Stromal cell of bone marrow (primary cell): ENCODE measurements at places on chromosomes 3 and 15.

GRCh38 chr15:32007355-32007960 lies 22.9 kb upstream of the CHRNA7 start:
- DNase-seq: no peak

DNA sequence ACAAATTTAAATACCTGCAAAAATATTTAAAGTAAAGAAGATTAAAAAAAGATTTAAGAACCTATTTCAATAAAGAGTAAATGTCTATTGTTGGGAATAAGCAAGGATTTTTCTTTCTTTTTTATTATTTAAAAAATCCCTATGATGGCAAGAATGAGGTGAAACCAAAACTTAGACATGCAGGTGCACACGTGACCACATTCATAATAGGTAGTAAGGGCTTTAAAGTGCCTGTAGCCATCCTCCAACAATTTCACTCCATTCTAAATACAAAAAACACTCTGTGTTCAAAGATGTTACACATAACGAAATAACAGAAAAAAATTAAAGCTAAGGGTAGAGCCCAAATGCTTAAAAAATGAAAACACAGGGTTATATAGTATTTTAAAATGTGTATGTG lies 74.0 kb downstream of the FBN1 start:
- no peak for DNase-seq

DNA sequence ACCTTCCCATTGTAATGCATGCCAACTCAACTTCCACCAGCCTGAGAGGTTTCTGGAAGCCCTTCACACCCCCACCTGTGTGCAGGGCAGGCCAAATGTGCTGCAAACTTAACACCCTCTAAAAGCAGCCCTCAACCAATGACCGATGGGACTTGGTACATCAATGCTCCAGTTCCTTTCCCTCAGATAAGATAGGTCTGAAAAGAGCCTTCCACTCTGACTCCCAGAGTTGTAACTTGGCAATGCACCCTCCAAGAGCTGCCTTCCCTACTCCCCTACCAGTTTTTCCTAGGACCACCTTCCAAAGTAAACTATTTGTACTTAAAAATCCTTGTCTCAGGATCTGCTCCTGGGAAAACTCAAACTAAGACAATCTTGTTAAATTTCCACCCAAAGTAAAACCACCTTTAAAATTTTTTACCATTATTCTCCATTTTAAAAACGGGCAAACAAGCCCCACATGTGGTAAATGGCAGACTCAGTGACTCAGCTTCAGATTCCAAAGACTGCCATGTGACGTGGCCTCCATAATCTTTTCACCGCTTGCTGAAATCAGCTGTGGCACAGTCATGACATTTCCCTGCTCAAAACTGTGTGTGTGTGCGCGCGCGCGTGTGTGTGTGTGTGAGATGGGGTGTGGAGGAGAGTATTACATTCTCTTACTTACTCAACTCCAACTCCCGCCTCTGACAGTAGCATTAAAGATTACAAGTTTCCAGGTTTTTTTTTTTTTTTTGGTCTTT lies 17.2 kb downstream of the RASGRP1 start:
- no peak for DNase-seq

DNA sequence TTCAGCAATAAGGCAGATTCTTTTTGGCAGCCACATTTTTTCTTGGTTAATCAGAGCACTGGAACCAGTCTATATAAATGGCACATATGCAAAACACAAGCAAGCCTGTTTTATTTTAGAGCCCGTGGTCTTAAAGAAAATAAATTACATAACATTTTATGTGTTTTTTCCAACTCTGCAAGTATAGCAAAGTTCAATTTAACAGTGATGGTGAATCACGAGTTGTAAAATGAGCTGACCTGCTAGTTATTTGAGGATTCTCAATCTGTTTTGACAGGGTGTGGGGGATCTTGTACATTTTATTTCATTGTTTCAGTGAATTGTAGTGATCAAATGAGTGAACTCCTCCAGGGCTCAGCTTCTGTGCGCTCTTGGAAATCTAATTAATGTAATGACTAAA lies 2.7 kb downstream of the ARHGEF26 start:
- no peak for DNase-seq

GRCh38 chr3:170132335-170132734 lies 49.2 kb downstream of the PHC3 start:
- DNase-seq: no peak

- DNase-seq: no peak
These were observed 46.7 kb downstream of the FILIP1L start for GRCh38 chr3:100067589-100067988.

- DNase-seq: no peak
These were observed 82.7 kb upstream of the SELENOK start for GRCh38 chr3:53974324-53974723.

GRCh38 chr15:69604072-69604411 lies 151.4 kb downstream of the RPLP1 start:
- DNase-seq: no peak

GRCh38 chr3:27349832-27350231 lies 19.4 kb downstream of the NEK10 start:
- DNase-seq: no peak

GRCh38 chr3:119944091-119944490 lies 150.2 kb downstream of the GSK3B start:
- no peak for DNase-seq

DNA sequence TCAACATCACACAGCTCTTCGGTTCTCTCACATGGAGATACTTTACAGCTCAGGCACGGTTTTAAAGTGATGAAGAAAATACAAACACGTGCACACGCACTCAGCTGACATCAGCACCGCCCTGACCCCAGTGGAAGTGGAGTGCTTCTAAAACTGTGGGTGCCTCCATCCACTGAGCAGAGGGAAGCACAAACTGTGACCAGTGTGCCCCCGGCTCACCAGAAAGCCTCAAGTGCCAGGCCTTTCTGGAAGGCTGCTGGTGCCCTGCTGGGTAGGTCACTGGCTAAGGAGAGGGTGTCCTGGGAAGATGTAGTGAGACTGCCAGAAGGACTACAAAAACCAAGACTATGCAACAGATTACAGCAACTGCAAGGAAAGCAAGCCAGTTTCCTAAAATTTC lies 78.5 kb downstream of the OCA2 start:
- DNase-seq: no peak

- DNase-seq: peak; percentile 45
These were observed 113.6 kb downstream of the POLR2M start for GRCh38 chr15:57820119-57820518.

GRCh38 chr3:25448750-25449692 lies 21.0 kb downstream of the RARB start:
- DNase-seq: peak; percentile 57

GRCh38 chr3:138012526-138012925 lies 2.6 kb downstream of the CLDN18 start:
- no peak for DNase-seq

GRCh38 chr15:70324001-70324974 lies 226.6 kb upstream of the TLE3 start:
- DNase-seq: no peak

DNA sequence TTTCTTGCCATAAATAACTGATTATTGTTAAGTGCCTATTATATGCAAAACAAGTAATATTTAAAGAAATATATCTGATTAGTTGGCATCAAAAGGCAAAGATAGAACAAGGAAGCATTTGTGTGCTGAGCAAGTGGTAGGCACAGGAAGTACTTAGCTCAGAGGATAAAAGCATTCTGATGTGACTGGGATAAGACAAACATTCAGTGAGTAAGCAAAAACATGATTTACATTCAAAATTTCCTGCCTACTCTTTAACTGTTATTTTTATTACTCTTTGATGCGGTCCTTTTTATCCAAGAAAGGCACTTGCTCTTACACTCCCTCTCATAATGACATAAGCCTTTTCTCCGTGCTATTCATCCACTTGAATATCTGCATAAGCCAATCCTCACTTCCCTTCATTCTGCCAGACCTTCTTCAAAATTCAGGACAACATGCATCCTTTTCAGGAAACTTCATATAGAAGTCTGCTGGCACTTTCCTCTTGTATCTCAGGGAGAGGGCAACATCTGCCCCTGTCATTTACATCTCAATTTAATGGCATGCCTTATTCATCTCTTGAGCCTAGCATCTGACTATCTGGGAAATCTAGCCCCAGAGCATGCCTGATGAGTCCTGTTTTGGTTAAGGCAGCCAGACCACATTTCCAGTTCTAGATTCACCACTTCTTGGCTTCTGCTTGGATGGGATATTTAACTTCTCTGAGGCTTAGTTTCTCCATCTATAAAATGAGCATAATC lies 478.2 kb upstream of the ROBO2 start:
- no peak for DNase-seq

- peak; percentile 24 for DNase-seq
These were observed 62.1 kb upstream of the CCDC54 start for GRCh38 chr3:107315141-107315540.

- no peak for DNase-seq
These were observed 6.3 kb downstream of the CHAC1 start for GRCh38 chr15:40959331-40960141.

DNA sequence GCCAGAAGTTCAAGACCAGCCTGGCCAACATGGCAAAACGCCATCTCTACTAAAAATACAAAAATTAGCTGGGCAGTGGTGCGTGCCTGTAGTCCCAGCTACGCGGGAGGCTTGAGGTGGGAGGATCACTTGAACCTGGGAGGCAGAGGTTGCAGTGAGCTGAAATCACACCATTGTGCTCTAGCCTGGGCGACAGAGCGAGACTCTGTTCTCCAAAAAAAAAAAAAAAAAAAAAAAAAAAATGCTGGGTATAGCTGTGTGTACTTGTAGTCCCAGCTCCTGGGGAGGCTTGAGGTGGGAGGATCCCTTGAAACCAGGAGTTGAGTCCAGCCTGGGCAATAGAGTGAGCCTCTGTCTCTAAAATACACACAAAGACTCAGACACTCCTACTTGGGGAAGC lies 32.0 kb downstream of the PPP1R2 start:
- no peak for DNase-seq

GRCh38 chr3:65619888-65620287 lies 418.8 kb downstream of the MAGI1 start:
- no peak for DNase-seq

- no peak for DNase-seq
These were observed 14.4 kb upstream of the MITF start for GRCh38 chr3:69724722-69725435.

DNA sequence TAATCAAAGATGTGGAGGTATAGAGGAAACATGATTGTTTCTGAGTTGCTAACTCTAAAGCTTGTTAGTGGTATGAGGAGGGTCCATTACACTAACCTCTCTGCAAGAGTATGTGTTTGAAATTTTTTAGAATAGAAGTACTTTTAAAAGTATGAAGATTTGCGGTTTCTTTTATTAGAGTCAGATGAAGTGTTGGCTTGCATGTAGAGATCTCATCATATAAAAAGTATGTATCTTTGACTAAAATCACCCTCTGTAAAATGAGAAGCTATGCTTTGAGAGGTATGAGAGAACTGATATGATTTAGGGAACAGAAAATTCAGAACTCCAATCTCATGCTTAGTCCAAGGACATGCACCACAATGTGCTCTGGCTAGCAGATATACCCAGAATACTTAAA lies 140.4 kb upstream of the MBNL1 start:
- no peak for DNase-seq

- DNase-seq: no peak
These were observed 232.3 kb upstream of the STAC start for GRCh38 chr3:36147934-36148558.

DNA sequence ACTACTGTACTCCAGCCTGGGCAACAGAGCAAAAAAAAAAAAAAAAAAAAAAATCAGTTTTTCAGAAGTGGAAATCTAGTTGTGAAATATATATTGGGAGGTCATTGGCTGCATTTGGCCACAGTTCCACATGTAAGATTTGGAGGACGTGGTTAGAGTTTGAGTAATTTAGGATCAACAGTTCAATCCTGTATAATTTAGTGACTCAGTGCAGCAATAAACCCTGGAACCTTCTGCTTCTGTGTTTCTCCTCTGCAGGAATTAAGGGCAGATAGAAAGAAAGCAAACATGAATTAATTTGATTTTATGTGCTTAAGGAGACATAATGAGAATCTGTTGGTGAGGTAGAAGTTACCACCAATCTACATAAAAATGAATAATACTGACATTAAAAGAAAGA lies 347.0 kb downstream of the PTPRG start:
- DNase-seq: peak; percentile 83

GRCh38 chr3:260898-261297 lies 64.3 kb downstream of the CHL1 start:
- no peak for DNase-seq

DNA sequence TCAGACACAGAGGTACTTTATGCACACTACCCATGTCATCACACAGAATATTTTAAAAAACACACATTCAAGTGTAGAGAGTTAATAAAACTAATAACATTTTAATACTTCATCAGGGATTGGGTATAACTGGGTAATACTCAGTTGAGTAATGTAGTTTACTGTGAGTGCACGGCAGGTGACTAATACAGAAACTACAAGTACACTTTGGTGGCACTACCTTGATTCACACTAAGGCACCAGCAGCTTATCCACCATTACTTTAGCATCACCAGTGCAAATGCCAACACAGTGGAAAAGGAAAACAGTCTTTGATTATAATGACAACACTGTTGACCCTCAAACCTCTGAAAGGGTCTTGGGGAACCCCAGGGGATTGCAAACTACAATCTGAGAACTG lies 33.6 kb downstream of the ZNF280D start:
- no peak for DNase-seq

GRCh38 chr3:169850618-169851017 lies 19.1 kb downstream of the LRRC31 start:
- DNase-seq: no peak

DNA sequence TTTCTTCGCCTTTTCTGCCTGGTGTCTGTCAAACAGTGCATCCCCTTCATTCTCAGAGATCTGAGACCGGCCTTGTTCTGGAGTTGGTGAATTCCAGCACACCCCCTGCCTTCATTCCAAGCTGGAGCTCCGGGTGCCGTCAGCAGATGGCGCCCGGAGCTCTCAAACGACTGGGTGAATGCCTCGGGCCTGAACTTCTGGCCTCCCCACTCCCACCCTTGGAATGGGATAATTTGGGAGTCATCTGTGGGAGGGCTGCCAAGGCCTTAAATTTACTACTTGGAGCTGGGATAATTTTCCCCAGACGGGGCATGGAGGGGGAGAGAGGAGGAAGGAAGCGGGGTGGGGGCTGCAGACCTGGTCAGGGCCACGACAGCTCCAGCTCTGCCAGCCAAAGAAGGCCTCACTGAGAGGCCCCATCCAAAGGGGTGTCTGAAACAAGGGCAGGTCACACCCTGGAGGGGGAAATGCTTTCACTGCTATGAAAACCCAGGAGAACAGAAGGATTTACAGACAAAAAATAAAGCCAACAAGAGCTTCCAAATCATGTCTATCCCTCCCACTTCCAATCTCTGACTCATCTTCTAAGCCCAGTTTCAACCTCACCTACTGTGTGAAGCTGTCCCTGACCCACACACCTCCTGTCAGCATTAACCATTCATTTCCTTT lies 187.9 kb downstream of the OPA1 start:
- DNase-seq: peak; percentile 63

- no peak for DNase-seq
These were observed 3.5 kb downstream of the EDC3 start for GRCh38 chr15:74692327-74692726.

- DNase-seq: no peak
These were observed 180.6 kb upstream of the LRRN1 start for GRCh38 chr3:3618623-3619022.

- DNase-seq: no peak
These were observed 16.4 kb upstream of the FGD5 start for GRCh38 chr3:14802381-14802731.
